ENCODE measurements at places on chromosomes 4 and X.

- DNase-seq: no peak
Measured at GRCh38 chrX:371907-372306, 14.8 kb downstream of the PPP2R3B start.

- DNase-seq: peak; percentile 18
Measured at GRCh38 chr4:24419181-24420034, 164.9 kb downstream of the DHX15 start.

GRCh38 chr4:89000844-89001360, 56.1 kb downstream of the FAM13A start:
- peak; percentile 79 for DNase-seq

GRCh38 chrX:25034889-25035288, 19.1 kb upstream of the ARX start:
- DNase-seq: no peak

DNA sequence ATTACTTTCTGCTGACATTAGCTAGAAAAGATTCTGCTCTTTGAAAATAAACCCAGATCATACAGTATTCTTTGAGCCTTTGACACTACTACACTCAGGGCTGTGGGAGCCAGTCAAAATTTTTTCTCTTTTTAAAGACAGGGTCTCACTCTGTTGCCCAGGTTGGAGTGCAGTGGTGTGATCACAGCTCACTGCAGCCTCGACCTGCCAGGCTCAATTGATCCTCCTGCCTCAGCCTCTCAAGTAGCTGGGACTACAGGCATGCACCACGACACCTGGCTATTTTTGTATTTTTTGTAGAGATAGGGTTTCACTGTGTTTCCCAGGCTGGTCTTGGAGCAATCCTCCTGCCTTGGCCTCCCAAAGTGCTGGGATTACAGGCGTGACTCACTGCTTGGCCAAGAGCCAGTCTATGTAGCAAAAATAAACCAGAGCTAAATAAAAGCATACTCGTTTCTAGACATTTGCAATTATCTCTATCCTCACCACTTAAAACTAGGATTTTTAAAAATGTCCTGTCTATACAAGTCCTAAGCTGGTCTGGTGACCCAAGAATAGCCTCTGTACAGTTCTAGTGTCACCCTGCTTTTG, 43.2 kb downstream of the AKAP4 start:
- no peak for DNase-seq

DNA sequence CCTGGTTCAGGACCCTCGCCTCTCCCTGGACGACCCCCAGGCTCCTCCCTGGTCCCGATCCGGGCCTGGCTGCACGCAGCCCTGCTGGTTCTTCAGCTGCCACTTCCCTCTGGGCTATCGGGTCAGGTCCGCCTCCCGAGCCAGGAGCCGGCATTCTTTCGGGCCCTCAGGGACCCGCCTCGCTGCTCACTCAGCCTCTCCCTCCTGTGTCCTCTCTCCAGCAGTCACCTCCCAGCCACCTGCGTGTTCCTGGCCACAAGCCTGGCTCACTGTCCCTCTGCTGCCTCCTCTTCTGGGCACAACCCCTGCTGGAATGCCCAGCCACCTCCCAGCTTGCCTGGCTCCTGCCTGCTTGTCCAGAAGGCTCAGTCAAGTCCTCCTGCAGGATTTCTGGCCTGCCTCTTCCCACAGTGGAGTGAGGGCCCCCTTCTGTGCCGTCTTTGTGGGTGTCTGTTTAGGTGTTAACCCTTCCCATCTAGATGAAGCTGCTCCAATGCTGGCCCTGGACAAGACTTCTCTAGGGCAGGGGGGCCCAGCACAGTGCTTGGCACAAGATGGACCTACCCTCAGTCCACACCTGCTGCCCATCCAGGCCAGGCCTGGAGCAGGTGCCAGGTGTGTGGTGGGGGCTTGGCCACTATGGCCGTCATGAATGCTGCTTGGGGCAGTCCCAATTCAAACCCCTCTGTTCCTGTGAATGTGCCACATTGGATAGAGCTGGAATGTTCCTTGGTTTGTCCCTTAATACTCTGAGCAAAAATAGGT, 2.2 kb downstream of the WFS1 start:
- no peak for DNase-seq

GRCh38 chr4:176805155-176805554, 12.4 kb upstream of the VEGFC start:
- no peak for DNase-seq

GRCh38 chrX:54944816-54945215, 24.2 kb downstream of the TRO start:
- no peak for DNase-seq

DNA sequence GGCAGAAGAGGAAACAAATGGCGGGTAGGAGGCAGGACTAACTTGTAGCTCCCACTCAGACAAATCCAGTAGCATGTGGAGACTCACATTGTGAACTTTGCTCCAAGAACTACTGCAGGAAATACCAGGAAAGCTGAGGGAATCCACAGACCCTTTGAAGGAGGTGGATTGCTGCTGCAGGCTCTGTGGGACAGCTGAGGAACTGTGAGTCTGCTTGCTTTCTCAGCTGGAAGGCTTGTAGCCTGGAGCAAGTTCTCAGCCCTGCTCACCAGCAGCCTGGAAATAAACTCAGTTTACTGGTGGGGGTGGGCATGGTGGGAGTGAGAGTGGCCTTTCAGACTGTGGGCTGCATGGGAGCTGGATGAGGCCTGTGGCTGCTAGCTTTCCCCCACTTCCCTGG, 16.0 kb downstream of the RTL3 start:
- DNase-seq: no peak

DNA sequence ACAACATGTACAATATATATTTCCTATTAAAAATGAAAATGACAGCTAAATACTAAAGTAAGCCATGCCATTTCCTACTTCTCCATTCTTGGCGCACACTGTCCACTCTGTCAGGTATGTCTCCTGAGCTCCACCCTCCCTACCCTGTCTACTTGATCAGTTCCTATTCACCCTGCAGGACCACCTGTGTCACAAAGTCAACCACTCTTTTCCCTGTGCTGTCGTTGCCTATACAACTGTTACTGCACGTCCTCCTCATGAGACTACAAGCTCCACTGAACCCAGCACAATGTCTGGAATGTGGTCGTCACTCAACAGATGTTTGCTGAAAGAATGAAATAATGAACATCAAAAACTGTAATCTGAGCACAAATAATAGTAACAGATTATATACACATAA, 54.9 kb downstream of the SLC9A7 start:
- DNase-seq: no peak

- DNase-seq: no peak
Measured at GRCh38 chrX:20066968-20067708, 49.6 kb downstream of the MAP7D2 start.

GRCh38 chrX:41127477-41128192, 42.4 kb downstream of the USP9X start:
- DNase-seq: no peak

DNA sequence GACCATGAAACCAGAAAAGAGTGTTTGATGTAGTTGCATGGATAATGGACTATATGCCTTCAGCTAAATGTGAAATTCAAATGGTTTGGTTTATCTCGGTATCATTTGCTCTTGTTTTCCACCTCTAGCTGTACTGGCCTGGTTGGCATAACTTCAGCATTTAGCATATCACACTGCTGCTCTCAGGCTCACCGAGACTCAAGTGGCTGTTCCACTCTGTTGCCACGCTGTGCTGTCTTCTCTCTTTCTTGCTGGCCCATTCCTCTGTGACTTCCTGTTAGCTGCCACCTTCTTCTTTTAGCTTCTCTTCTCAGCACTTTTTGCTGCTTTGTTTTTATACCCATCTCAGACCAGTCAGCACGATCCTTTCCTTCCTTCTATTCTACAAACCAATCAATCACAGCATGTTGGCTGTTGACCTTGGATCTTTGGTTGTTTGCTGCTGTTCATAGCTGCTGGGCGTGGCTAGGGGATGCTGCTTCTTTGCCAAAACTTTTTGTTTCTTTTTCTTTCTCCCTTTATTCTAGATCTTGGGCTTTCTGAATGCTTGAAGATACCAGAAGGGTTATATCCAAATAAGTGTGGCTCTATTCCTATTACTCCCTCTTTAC, 24.0 kb downstream of the INTS6L start:
- DNase-seq: no peak

DNA sequence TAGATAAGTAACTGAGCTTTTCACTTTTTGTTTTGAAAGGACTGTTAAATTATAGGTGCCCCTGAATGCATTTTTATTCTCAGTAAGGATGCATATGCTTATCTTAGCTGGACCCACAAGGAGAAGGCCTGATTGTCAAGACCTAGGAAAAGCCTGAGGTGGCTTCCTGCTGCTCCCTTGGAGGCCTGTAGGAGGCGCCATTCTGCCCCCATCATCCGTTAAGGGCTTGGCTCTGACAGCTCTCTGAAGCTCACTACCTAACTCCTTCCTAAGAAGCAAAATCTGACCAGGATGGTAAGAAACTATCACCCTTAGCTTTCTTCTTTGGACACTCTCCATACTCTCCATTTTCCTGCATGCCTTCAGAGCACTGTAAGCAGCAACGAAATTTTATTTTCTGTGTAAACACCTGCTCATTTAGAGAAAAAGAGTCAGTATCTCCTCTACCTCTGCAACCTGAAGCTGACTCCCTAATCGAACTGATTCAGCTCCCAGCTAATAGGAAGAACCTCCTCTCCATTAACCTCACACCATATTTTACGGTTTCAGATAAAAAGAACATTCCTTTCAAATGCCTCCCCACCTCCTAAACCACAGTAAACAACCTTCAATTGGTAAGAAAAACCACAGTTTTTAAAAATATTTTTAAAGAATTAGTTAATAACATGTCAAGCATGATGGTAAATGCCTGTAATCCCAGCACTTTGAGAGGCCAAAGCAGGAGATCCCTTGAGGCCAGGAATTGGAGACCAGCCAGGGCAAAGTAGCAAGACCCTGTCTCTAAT, 73.4 kb upstream of the EDNRA start:
- DNase-seq: no peak

GRCh38 chr4:111360906-111361305, 738.0 kb upstream of the PITX2 start:
- DNase-seq: no peak

- peak; percentile 36 for DNase-seq
Measured at GRCh38 chr4:173014113-173014558, 154.5 kb upstream of the GALNT7 start.

DNA sequence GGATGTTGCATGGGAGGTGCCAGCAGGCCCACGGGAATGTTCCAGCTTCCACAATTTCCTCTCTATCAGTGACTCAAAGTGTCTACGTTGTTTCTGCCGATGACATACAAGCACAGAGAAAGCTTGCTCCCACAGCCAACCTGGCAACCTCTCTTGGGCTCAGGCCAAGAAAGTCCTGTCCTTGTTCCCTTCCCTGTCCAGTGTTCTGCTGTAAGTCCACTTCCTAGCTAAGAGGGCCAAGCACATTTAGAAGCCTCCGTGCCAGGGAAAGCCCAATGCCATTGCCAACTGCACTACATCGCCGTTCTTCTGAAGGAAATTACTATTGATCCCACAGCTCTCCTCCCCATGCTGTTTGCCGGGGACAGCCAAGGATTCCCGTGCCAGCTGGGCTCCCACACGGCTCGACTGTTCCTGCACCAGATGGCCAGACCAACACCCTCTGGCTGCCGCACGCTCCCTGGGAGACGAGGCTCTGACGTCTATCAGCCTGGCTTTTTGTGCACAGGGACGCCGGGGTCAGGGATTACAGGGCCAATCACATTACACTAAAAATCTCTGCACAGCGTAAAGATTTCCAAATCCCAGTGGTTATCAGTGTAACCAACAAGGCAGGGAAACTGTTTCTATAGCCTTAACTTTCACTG, 284.0 kb downstream of the BCOR start:
- DNase-seq: no peak

GRCh38 chrX:23742174-23742696, 841 bp downstream of the ACOT9 start:
- no peak for DNase-seq

DNA sequence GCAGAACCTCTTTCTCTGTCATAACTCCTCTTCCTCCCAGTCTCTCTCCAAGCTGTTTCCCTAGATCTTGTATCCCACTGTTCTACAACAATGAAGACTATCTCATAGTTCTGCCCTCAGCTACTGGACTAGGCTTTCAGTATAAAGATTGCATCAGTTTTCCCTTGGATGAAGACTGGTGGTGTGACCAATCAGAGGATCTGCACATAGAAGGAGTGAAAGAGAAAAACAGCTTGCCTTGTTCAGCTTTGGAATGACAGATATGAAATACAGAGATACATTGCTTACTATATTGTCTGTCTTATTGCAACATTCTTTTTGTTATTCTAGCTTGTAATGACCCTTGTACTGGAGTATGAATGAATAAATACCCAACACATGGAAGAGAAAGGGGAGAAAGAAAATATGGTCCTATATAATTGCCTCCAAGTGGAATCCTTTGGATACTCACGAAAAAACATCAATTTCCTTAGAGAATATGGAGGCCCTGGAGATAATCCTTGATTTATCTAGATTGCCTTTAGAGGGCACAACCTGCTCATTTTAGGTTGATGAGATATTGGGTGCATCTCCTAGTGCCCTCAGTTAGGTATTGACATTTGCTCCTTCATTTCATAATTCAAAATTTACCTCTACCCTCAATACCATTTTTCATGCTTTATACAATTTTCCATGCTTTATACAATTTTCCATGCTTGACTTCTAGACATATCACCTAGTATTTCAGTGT, 395.8 kb downstream of the NAF1 start:
- no peak for DNase-seq

GRCh38 chr4:72473434-72473900, 95.6 kb downstream of the ADAMTS3 start:
- DNase-seq: no peak

DNA sequence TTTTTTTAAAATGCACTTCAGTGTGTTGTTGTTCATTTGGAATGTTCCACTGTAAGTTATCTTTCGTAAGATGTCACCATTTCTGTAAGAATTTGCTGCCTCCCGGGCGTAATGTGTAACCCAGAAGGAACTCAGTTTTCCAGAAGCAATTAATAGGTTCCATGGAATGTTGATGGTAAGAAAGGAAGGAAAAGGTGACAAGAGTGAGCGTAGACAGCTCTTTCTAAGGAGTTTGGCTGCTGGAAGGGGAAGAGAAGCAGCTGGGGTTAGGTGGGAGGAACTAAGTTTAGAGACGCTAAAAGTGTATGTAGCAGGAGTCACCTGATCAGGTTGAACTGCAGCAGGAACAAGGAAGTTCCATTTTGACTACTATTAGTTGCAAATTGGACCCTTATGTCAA, 35.9 kb downstream of the PNMA5 start:
- no peak for DNase-seq

- no peak for DNase-seq
Measured at GRCh38 chrX:2446815-2447214, 54.0 kb downstream of the DHRSX start.

DNA sequence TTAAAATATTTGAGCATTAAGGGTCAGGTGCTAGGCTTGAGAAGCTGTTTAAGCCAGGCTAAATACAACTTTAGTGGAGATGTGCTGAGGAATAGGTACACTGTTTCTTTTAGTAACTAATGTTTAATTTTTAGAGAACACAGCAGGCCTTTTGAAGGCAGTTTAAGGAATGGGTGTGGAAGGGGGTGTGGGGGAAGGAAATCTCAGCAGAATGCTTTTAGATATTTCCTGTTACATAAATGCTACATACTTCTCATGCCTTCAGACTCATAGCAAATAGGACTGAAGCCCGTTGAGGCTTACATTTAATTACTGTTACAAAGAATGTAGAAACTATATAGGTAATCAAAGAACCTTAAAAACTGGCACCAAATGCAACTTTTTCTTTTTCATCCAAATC, 66.3 kb downstream of the WWC2 start:
- DNase-seq: no peak
